ENCODE measurements at places on chromosomes 12 and 14.

GRCh38 chr12:95796225-95796981 lies 5.8 kb upstream of the NTN4 start:
- no peak for DNase-seq

- peak; percentile 14 for DNase-seq
Measured at GRCh38 chr12:64780531-64781279, 21.5 kb upstream of the GNS start.

GRCh38 chr12:76085520-76085868 lies 1.0 kb upstream of the NAP1L1 start:
- no peak for DNase-seq

DNA sequence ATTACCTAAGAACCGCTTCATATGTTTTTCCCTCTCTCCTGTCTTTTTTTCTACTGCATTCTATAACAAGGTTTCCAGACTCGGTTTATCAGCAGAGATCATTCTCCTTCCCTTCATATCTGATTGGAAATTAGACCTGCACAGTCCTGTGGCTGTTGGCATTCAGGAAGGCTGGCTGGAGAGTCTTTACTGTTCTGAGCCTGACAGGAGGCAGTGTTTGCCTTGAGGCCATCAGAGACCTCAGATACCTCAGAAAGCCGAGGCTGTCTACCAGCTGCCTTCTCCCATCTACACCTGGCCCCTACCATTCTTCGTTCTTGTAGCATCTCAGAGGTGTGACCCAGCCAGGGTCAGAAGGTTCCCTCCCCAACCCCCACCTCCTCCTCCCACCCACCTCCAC lies 182.0 kb downstream of the CAND1 start:
- DNase-seq = no peak

DNA sequence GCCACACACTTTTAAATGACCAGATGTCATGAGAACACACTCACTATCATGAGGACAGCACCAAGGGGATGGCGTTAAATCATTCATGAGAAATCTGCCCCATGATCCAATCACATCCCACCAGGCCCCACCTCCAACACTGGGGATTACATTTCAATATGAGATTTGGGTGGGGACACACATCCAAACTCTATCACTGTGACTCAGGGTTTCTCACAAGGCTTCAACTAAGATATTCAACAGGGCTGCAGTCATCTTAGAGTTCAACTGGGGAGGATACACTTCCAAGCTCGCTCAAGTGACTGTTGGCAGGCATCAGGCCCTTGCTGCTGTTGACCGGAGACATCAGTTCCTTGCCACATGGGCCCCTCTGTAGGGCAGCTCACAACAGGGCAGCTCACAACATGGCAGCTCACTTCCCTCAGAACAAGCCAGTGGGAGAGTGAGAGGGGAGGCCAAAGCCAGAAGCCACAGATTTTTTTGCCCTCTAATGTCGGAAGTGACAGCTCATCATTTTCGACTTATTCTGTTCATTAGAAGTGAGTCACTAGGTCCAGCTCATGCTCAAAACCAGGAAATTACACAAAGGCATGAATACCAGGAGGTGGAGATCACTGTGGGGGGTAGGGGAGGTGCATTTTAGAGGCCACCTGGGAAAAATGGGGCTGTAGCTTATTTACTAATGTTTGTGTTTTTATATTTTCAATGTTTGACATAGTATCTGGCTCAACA lies 50.8 kb upstream of the PTHLH start:
- DNase-seq = no peak

- no peak for DNase-seq
Measured at GRCh38 chr12:100857418-100857817, 62.8 kb downstream of the ANO4 start.

DNA sequence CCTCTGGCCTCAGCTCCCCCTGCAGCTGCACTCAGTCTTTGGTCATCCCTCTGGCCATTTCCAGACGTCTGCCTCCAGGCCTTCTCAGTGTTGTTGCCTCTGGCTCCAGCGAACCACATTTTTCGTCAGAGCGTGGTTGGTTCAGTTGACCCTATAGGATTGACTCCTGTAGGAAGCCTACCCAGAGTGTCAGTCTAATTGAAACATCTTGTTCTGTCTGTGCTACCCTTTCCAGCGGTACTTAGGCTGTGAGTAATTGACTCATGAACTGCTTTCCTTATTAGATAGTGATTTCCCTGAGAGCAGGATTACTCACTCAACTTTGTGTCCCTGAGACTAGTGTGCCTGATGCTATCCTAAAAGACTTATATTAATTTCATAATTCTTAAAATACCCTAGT lies 373.2 kb downstream of the ATP23 start:
- no peak for DNase-seq

GRCh38 chr12:89029961-89030360 lies 322.3 kb downstream of the DUSP6 start:
- no peak for DNase-seq

DNA sequence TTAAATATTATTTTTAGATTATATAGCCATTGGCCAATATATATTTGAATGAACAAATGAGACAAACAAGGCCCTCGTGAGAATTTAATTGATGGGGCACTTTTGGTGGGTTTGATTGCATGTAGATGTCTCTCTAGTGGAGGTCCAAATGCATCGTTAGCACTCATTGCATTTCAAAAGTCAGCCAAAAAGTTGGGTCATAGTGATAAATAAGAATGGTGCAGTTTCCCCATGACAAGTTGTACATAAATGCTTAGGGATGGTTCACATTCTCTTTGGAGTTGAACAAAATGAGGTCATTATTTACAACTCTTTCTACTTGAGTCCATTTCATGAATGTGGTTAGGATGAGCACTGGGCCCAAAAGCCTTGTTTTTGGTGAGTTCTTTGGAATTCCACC lies 1.0 kb downstream of the BEST3 start:
- DNase-seq = no peak

GRCh38 chr12:47078733-47079467 lies 521 bp upstream of the PCED1B start:
- no peak for DNase-seq

GRCh38 chr14:77344377-77344996 lies 23.7 kb downstream of the GSTZ1 start:
- DNase-seq = no peak

- DNase-seq = no peak
Measured at GRCh38 chr12:84070292-84070691, 842.3 kb downstream of the SLC6A15 start.

DNA sequence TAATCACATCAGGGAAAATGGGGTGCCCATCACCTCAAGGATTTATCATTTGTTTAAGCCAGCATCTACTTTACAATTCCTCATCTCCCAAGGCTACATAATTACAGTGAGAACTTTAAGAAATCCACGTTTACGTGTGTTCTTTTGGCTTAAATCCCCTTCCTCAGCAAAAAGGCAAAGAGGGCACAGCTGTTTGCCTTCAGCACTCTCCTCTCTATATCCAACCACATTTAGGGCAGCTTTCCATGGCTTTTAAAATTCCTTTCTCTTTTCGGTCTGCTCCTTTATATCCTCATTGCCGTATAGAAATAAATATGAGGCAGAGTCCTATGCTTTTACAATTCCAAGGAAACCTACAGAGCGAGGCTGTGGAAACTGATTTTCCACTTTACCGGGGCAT lies 175.9 kb downstream of the EMP1 start:
- no peak for DNase-seq

DNA sequence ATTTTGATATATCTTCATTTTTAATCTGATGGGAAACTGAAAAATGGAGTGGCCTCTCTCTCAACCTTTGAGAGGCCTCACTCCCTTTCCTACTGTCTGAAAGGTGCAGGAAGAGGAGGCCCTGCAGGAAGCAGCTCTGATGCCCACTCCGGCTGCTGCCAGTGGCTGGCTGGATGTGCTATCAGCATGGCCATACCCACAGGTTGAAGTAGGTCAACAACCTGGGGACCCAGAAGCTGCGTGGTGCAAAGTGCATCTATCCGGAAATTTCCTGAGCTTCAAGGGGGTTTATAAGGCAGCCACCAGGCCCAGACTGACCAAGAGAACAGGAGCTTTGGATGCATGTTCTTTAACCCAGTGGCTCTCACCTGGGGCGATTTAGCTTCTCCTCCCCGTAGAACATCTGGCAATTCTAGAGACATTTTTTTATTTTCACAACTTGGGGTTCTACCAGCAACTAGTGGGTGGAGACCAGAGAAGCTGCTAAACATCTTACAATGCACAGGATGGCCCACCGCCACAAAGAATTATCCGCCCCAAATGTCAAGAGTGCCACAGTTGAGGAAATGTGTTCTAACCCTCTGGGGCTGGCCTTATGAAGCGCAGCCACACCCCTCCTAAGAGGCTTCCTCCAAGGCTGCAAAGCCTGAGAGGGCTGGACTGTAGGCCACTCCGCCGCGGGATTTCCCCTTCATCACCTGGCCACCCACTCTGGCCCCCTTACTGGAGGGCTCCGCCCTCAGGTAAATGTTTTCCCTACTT lies 8.2 kb upstream of the BATF start:
- no peak for DNase-seq

DNA sequence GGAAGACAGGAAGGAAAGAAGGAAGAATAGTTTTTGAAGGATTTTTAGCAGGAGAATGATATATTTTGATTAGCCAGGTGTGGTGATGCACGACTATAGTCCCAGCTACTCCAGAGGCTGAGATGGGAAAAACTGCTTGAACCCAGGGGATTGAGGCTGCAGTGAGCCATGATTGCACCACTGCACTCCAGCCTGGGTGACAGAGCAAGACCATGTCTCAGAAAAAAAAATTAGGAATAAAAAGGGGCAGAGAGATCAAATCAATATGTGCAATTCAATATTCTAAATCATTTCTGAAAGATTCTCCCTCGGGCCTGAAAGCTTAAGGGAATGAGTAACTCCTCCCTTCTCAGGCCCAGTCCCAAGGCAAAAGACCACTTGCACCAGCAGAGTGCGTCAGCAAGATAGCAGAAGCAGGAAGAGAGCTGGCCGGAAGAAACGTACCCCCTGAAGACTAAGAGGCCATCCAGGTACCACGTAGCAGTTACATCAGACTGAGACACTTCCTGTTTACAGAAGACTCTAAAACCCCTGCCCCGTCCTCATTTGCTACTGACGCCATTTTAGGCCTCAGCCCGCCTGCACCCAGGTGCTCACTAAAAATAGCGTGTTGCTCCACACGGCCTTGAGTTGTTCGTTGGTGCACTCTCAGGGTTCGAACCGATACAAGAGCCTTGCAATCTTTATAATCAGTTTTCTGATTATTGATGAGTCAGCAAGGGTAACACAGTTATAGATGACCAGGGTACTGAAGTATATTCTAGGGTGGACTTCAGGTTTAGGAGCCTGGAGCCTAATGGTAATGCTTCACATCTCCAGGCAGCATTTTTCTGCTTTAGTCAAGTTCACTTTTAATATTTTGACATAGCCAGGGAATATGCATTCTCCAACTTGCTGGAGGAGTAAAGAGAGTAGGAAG lies 57.7 kb upstream of the CSRP2 start:
- DNase-seq = no peak

GRCh38 chr12:89469361-89469760 lies 55.2 kb downstream of the GALNT4 start:
- DNase-seq = peak; percentile 21

DNA sequence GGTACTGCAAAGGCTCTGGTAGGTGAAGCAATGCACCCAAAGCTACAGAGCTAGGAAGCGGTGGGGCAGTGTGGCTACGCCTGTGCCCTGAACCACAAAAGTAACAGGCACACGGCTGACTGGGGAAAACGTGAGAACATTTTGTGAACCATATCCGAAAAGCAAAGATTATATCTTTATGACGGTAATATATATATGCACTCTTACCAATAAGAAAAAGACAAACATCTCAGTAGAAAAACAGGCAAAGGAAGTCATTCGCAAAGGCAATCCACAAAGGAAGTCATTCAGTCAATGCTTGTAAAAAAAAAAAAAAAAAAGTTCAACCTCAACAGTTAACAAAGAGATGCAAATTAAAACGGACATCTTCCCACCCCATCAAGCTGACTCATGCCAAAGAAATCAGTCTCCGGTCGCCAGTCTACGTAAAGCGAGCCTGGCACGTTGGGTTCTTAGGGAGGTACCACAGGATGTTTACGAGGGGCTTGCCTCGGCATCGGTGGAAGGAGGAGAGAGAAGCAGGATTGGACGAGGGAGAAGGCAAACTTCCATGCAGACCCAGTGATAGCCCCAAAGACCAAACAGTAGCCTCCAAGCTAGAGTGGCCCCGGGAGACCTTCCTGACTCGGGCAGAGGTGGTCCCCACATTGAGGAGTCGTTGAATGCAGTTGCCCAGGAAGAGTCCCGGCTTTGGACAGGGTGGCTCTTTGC lies 39.4 kb upstream of the PPP2R5C start:
- DNase-seq = no peak

DNA sequence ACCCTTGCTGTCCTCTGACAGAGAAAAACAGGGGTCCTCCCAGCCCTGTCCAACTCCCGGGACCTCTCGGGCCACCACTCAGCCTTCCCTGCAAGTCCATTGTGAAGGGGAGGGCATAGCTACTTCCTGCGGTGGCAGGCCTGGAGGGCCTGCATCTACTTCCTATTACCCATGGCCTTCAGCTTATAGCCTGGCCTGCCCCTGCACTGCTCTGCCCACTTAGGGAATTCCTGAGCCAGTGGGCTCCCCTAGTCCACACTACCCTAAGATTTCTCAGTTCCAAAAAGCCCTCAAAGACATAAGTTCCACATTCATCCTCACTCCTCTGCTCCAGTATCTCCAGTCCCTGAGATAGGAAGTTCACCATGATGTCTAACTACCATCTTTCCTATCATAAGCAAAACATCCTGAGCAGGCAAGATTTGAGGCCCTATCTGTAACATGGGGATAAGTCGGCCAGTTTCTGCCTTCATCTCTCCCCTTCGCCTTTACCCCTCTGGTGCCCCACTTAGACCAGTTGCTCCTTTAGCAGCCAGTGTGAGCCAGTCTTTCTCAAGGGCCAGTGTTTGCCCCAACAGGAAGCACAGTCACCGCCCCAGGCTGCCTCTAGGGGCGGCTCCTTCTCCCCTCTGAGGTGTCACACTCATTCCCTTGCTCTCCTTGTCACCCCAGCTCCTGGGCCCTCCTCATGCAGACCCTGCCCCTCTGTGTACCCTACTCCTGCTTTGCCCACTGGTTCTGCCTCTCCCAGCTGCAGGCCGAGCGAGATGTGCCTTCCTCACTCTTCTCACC lies 10.9 kb downstream of the HDAC7 start:
- no peak for DNase-seq

GRCh38 chr12:59158066-59158465 lies 237.8 kb upstream of the LRIG3 start:
- no peak for DNase-seq

GRCh38 chr12:30694412-30695198 lies 1.1 kb downstream of the IPO8 start:
- no peak for DNase-seq

Data from GM19239 (cell line).